ENCODE measurements at places on chromosomes 5 and 9.

- DNase-seq, result no peak
Observed at GRCh38 chr9:8872802-8873201, 1073.2 kb upstream of the DMAC1 start.

DNA sequence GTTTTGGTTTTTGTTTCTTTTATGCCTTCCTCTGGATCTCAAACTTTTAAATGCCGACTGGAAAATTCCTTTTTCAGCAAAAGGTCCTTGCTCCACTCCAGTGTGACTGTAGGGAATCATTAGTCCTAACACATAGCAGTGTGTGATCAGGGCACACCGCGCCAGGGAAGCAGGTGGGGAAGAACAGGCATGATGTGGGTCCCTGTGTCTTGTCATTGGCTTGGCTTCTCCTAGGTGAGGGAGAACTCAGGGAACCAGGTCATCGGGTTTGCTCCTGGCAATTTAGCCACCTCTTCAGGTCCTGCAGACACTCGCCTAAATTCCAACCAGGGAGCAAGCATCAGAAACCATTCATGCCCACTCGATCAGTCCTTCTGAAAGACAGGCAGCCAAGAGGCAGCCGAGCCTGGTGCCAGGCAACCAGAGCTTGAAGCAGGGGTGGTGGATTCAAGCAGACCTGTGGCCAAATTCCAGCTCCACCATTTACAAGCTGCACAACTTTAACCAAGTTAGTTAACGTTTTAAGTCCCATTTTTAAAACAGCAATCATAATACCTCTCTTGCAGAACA lies 514.2 kb downstream of the BNC2 start:
- DNase-seq, result no peak

GRCh38 chr5:142032747-142033631 lies 20.2 kb upstream of the GNPDA1 start:
- DNase-seq, result no peak

DNA sequence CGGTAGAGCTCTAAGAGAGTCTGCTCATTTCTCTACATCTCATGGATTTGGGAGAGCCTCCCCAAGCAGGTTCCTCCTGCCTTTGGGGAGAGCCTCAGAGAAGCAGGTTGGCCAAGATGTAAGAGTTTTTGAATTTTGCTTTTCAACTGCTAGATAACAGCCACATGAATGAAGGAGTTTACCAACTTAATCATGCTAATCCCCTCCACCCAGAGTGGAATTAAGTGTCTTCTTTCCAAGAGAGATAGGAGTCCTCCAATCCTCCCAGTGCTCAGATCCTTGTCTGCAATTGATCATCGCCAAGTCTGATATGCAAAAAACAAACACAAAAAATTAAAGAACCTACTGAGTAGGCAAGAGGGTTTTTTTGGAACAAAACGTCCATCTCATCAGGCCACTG lies 99.4 kb upstream of the MAP3K1 start:
- DNase-seq, result no peak

GRCh38 chr5:102532123-102532522 lies 33.3 kb upstream of the SLCO6A1 start:
- DNase-seq, result no peak

DNA sequence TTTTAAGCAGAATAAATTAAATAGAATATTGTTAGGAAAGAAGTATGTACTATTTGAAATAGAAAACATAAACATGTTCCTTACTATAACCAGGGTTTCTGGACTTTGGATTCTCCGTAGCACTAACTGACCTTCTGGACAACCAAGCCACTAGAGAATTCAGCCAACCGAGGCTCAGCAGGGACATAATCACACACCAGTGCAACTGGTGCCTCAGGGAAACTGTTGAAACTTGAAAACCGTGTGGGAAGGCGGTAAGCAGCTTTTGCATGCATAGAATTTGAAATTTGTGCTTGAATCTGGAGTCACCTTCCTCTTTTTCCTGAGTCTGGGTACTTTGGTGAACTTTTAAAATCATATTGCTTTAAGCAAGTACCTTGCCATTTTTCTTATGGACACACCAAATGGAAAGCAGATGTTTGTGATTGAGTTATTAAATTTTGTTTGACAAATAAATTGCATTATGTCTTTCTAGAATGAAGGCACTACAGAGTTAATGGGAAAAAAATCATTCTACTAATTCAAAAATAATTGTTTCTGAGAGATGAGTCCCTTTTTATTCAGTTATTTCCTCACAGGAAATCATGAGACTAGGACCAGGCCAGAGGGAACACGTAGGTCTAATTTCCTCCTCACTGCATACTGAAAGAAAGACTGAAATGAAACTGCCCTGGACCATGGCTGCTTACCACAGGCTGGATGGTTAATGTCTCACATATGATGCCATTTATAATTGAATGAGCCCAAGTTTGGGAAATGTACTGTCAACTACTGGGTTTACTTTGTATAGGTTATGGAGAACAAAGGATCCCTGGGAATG lies 20.6 kb upstream of the SCAMP1 start:
- DNase-seq, result no peak

DNA sequence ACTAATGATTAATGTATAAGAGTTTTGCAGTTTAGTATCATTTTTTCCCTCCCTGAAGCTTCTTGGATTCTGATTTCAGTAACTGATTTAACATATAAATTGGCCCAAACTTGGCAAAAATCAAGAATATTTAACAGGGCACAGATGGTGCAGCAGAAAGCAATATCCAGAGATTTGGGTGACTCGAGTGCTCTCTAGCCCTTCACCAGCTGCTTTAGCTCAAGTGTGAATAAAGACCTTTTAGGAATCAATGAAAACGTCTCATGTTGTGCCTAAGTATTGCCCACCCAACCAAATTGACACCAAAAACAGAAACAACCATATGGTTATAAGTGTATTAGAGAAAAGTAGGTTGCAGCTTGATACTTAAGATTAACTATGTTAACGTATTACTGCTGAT lies 933.4 kb upstream of the PTPRD start:
- DNase-seq, result no peak

Data from GM23338 (cell line).